Bronchial smooth muscle cell (primary cell): ENCODE measurements at places on chromosomes 5 and 9. TPM values are rescaled to one million over a fixed set of nuclear protein-coding genes. Genes with fewer than 3 reads are reported as not detected.

FGF10 gene
- 0.26 and 0.79 TPM in 2 replicates for total RNA-seq

NAIP gene
- total RNA-seq = 2.1 and 5.0 TPM in 2 replicates

POMT1 gene
- 27.0 and 36.5 TPM in 2 replicates for total RNA-seq

GFM2 gene
- 26.4 and 27.4 TPM in 2 replicates for total RNA-seq

EPB41L4B gene
- total RNA-seq = 0.16 and 0.26 TPM in 2 replicates

LHX6 gene
- not detected in 2 replicates for total RNA-seq

NIPSNAP3A gene
- 12.4 and 26.0 TPM in 2 replicates for total RNA-seq
